Muscle of leg (tissue), 16 donors: ENCODE measurements at places on chromosomes 3 and 15. TPM values are rescaled to one million over a fixed set of nuclear protein-coding genes. Genes with fewer than 3 reads are reported as not detected.
A peak's percentile ranks its signal among the peaks of the same experiment; 100 is the strongest.

DNA sequence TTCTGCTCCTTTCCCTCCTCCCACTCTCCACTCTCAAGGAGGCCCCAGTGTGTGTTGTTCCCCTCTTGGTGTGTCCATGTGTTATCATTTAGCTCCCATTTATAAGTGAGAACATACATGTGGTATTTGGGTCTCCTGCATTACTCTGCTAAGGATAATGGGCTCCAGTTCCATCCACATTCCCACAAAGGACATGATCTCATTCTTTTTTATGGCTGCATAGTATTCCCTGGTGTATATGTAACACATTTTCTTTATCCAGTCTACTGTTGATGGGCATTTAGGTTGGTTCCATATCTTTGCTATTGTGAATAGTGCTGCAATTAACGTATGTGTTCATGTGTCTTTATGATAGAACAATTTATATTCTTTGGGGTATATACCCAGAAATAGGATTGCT, 144.0 kb upstream of the MEF2A start:
- H3K36me3 ChIP-seq, result no peaks in the 10 kb centered on the region
- H3K27ac ChIP-seq, result no peak overlapping the region
- peaks cover 22% of the 10 kb centered on the region for H3K4me1 ChIP-seq
- no peak overlapping the region for H3K4me3 ChIP-seq

DNA sequence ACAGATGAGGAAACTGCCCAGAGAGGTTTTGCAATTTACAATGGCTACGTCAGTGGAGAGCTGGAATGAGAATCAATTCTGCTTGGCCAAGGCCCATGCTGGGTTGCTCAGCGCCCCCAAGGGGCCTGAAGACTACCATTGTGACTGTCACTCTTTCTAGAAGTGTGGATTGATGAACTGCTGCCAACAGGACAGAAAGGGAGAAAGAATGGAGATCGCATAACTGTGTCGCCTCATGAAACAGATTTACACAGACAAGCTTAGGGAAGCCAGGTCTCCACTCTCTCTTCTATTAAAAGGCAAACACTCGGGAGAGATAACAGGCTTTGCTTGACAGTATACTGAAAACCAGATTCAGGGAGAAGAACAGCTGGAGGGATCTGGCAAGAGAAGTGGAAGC, 160.0 kb downstream of the STT3B start:
- H3K4me1 ChIP-seq, result no peaks in the 10 kb centered on the region
- no peak overlapping the region for H3K27ac ChIP-seq
- H3K4me3 ChIP-seq, result no peak overlapping the region
- H3K36me3 ChIP-seq, result no peaks in the 10 kb centered on the region

Gene WDR93
- total RNA-seq, result 0.04 TPM

GRCh38 chr15:34038871-34039789, at the start of gene AVEN:
TSS of gene AVEN (minus strand) at chr15:34039204. CDS start at chr15:34039046, 158 bp downstream.
- no peaks in the 10 kb centered on the region for H3K27me3 ChIP-seq
- no peaks in the 10 kb centered on the region for H3K36me3 ChIP-seq
- peak; percentile 77 for DNase-seq
- H3K27ac ChIP-seq, result peak within 1 kb of the TSS; percentile 97

Gene STRIT1
- total RNA-seq, result 15.3 TPM

Gene GHSR
- total RNA-seq, result not detected
